ENCODE measurements at places on chromosomes 2 and 18. TPM values are rescaled to one million over a fixed set of nuclear protein-coding genes. Genes with fewer than 3 reads are reported as not detected.

The IL1F10 gene
- polyA plus RNA-seq: not detected

The CABLES1 gene
- 4.1 TPM for polyA plus RNA-seq

The STRN gene
- 11.4 TPM for polyA plus RNA-seq

The INPP5D gene
- polyA plus RNA-seq: 4.5 TPM

The NOL4 gene
- polyA plus RNA-seq: 1.5 TPM

The GYPC gene
- polyA plus RNA-seq: 69.7 TPM

The LHCGR gene
- 0.51 TPM for polyA plus RNA-seq

The CYRIA gene
- 2.0 TPM for polyA plus RNA-seq

The MLPH gene
- polyA plus RNA-seq: not detected

The CFC1B gene
- not detected for polyA plus RNA-seq

The KRTCAP3 gene
- polyA plus RNA-seq: 4.9 TPM

The SERPINB4 gene
- polyA plus RNA-seq: not detected

The ORC2 gene
- polyA plus RNA-seq: 8.8 TPM

The CRACDL gene
- polyA plus RNA-seq: not detected

The DQX1 gene
- 0.67 TPM for polyA plus RNA-seq

Measured in cardiac muscle cell (in vitro differentiated cells and primary cell).